ENCODE measurements at places on chromosomes 5 and 9. TPM values are rescaled to one million over a fixed set of nuclear protein-coding genes. Genes with fewer than 3 reads are reported as not detected.

DNA sequence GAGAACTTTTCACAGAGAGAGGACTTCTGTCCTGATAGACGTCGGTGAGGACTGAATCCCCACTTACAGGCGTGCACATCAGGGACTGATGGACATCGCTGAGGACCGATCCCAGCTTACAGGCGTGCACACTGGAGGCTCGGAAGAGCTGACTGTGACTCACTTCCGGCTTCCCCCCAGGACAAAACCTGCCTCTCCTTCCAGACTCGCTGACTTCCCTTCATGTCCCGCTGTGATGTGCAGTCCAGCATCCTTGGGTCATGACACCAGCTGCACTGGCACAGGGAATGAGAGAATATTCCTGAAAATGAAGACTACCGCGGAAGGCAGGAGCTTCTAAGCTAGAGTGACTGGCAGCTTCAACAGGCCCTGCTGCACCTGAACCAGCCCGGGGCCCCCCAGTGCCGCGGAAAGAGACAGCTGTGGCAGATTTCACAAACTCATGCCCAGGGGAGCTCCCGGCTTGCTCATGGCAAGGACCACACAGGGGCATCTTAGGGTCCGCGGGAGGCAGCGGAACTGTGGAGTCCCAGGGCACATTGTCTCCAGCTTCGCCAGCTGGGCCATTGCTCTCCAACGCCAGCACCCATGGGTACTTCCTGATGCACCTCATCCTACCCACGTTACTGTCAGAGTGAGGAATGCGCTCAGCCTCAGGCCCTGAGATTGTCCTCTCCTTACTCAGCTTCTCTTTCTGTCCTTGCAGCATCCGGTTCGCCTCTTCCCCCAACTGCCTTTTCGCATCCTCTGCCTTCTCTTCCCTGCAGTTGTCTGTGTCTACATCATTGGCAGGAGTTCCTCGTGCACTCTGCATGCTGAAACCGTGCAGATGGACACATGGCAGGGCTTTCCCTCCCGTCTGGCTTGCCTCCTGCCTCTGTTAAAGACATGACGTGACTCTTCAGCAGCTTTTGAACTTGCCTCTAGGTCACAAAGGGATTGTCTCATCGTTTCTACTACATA, 29.5 kb downstream of the SURF6 start:
- DNase-seq = no peak

GRCh38 chr9:111016016-111016415, 22.3 kb downstream of the LPAR1 start:
- no peak for DNase-seq

GRCh38 chr5:94485067-94485466, 133.3 kb downstream of the KIAA0825 start:
- DNase-seq = no peak

- DNase-seq = no peak
Measured at GRCh38 chr5:108233617-108234155, 148.2 kb downstream of the FBXL17 start.

GRCh38 chr5:41985945-41986695, 61.0 kb downstream of the FBXO4 start:
- DNase-seq = no peak

DNA sequence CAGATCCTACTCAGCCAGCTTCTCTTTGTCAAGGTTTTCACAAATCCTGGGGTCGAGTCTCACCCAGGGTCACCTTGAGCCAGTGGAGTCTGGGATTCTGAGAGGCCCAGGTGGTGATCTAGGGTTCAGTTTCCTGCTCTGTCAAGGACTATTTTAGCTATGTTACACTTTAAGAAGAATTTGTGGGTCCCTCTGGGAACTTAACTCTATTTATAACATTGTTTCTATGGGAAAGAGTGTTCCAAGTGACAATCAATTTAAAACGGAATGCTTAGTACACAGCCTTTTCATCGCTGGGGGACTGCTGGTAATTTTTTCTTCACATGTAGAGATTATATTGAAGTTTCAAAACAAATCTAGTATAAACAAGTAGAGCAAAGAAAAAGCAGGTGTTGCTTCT, 26.9 kb upstream of the TMEM252 start:
- no peak for DNase-seq

GRCh38 chr5:65041296-65042158, 272.8 kb downstream of the CWC27 start:
- DNase-seq = no peak

DNA sequence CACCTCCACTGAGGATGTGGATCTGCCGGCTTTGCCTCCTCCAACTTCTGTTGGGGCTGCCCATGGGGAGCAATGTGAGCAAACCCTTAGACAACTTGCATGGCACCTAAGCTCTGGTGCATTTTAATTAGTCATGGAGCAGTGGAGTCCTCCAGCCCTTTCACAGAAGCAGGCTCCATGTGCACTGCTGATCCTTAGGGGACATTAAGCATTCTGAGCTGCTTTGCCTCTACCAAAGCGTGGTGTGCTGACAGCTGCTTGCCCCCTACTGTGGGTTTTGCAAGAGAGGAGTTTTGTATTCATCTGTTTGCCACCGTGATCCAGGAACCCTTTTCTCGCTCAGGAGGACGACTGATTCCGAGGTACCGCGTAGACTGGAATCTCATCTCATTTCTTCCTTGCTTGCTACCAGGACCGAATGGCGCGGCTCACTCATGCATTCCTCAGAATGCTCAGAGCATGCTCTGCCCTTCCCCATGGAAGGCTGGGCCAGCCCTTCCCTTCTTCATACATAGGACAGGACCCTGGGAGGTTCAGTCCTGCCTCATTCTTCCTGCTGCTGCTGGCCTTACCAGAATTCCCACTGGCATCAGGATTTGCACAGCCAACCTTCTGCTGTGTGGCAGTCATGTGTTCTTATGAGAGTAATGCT, 432.5 kb downstream of the GADD45G start:
- peak; percentile 39 for DNase-seq

DNA sequence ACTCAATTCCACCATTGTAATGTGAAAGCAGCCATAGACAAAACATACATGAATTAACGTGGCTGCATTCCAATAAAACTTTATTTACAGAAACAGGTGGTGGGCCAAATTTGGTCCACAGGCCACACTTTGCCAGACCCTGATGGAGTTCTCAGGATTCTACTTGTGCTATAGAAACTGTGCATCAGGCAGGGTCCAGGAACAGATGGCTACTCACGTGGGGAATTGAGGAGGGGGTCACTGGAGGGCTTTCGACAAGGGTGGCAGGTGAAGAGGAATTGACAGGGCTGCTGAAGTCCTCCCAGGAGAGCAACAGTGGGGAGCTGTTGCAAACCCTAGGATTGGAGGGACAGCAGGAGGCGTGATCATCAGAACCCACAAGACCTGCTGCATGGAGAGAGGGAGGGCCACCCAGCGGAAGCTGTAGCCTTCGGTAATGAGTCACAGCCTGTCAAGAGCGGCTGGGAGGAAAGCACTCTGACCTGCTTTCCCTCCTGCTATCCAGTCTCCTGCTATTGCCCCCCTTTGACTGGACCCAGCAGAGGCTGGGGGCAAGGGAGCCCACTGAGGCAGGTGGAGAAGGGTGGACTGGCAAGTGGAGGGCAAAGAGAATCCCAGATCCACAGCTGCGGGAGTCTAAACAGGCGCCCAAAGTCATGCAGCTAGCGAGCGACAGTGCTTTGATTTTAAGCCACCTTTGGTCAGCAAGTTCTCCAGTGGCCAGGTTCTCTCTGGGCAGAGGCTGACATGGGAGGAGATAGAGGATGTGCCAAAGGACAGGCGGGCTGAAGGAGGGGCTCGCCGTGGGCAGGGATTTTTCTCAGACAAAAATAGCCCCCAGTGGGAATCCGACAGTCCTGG, 138.3 kb upstream of the SMIM23 start:
- no peak for DNase-seq

DNA sequence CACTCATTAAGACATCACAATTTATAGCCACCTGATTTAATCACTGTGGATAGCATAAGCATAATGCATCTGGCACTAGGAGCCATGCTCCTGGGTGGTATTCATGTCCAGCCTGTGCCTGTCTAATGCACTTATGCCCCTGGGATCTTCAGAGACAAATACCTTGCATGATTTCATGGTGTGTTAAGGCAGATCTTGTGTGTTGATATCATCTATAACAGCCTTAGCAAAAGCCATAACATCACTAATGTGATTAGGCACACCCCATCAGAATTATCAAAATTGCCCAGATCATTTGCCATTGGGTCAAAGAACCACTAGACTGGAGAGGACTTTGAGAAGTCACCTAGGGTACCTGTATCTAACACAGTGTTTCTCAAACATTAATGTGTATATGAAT, 43.7 kb upstream of the SELENOP start:
- DNase-seq = no peak

The ARHGEF39 gene
- polyA plus RNA-seq = 18.7 TPM

The TAF11L10 gene
- not detected for polyA plus RNA-seq
